ENCODE measurements at places on chromosomes 4 and X. TPM values are rescaled to one million over a fixed set of nuclear protein-coding genes. Genes with fewer than 3 reads are reported as not detected.

The AMTN gene
- total RNA-seq, result not detected

The MORC4 gene
- 10.1 TPM for total RNA-seq

The ZCCHC18 gene
- total RNA-seq, result 9.3 TPM

The GYPE gene
- not detected for total RNA-seq

The CLNK gene
- total RNA-seq, result not detected

The CYLC1 gene
- total RNA-seq, result not detected

The UGT2A1 gene
- total RNA-seq, result not detected

The TIGD4 gene
- 3.9 TPM for total RNA-seq

The MAGEC3 gene
- not detected for total RNA-seq

The MAGEA11 gene
- total RNA-seq, result not detected
